Amniotic epithelial cell (primary cell): ENCODE measurements at places on chromosomes 12 and 14.

- peak; percentile 88 for DNase-seq
These were observed 45.2 kb downstream of the NOC4L start for GRCh38 chr12:132189378-132190011.

GRCh38 chr14:105465209-105466031, 9.2 kb upstream of the CRIP2 start:
- DNase-seq, result no peak

DNA sequence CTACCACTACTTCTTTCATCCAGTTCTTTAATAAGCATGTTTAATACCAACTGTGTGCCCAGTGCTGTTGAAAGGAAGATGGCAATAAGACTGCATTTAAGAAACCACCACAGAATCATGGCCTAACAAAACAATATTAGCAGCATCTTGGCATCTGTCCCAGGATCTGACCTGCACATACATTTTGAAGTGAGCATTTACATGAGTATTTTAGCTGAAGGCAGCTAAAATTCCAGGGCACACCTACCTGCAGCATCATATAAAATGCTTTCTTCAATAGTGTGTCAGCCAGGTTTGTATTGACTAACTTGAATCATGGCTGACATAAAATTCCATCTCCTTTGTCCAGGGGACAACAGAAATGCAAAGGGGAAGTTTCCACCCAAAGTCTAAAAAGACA, 65.0 kb upstream of the ARHGAP5 start:
- DNase-seq, result no peak

DNA sequence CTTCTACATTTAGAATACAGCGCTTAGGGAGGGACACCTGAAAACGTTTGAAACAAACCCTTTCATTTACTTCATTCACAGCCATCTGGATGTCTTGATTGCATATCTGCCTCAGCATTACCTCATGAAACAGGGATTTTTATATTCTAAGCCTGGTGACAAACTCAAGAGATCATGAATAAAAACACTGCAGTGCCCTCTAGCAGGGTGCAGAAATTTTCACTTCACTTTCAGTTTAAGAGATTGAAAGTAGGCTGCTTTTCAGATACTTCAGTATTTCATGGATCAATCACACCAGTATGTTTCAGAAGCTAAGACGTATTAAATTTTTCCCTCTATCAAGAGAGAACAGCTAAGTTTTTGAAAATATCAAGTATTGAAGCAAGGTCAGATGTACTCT, 467.8 kb downstream of the MDGA2 start:
- no peak for DNase-seq
